H9 (cell line): ENCODE measurements at places on chromosomes 4 and X.

DNA sequence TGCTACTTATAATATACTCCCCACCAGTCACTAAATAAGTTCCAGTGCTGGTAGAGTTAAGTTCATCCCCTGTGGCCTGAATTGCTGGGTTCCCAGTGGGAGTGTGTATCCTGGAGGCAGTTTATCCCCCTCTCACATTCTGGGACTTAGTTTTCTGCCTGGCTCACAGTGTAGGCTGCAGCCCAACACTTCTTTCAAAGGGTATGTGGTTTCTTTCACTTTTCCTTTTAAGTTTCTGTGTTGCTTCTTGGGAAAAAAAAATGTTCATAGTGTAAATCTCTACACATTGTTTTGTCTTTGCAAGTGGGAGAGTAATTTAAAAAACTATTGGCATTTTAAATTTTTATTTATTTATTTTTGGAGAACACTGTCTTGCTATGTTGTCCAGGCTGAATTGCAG is 204.0 kb downstream of the CHIC1 start:
- no peak for DNase-seq

GRCh38 chr4:75844151-75844662 is 58.0 kb downstream of the PPEF2 start:
- no peak for DNase-seq

- no peak for DNase-seq
These were observed 258.7 kb downstream of the CXXC4 start for GRCh38 chr4:104235967-104236366.

DNA sequence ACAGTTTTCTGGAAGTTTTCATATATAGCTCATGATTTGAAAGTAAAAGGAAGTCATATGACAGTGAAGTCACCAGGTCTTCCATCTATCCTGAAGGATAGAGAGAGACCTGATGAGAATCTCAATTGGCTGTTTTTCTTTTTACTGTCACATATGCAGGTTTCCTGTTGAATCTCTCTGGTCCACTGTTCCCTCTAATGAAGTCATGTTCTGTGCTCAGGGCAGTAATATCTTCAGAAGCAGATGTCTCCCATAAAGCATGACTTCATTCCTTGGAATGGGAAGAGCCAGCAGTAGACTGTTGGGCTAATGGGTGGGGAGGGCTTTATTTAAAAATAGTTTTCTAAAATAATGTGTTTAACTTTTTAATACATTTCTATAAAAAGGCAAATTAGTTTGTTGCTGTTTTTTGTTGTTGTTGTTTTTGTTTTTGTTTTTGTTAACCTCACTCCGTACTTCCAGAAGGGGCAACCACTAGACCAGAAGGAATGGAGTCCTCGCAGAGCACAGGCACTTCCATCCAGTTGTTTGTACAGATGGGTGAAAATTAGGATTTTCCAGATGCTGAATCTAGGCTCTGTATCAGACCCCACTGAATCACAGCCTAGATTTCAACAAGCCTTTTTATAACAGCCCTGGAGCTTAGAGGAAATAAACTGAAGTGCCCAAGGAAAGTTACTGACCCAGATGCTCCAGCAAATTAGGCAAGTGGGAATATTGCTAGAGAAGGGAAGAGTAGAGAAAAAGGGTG is 54.2 kb downstream of the AWAT2 start:
- DNase-seq = no peak

DNA sequence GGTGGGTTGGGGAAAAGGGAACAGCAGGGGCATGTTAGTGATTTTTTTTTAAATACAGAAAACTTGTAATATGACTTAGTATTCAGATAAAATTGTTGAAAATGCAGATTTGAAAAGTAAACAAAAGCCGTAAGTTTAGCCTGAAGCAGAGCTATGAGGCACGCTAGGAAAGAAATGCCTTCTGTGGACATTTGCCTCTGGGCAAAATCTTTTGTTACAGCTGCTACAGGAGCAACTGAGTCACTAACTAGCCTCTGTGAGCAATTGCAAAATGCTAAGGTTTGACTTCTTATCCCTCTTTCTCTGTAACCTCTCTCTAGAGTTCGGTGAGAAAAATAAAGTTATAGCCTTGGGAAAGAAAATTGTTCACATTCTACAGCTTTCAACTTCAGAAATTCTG is 350.0 kb downstream of the SLC7A11 start:
- DNase-seq = no peak

DNA sequence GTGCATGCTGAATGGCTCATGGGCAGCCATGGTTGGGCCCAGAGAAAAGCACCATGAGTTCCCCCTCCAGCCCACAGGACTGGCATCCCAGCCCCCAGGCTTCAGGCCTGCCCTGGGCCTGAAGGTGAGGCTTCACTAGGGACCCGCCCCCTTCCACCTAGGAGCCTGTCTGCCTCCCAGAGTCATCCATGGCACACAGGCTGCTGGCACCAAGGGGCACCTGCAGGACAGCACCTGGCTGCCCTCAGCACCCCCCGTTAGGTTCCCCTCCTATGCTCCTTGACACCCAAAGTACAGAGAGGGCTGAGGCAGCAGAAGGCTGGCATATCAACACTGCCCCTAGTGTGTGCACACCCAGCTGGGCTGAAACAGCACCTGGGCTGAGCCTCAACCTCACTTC is 566.7 kb upstream of the PCDH7 start:
- DNase-seq = no peak

DNA sequence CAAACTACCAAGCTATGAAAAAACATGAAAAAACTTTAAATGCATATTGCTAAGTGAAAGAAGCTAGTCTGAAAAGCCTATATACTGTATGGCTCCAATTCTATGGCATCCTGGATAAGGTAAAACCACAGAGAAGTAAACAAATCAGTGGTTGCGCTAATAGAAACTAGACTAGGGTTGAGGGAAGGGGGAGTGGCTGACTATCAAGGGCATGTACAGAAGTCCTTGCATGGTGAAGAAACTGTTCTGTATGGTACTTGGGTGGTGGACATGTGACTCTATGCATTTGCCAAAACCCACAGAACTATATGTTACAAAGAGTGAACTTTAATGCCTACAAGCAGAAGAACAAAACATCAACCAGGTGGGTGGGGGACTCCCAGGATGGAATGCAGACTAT is 96.8 kb downstream of the MTMR1 start:
- DNase-seq = no peak

DNA sequence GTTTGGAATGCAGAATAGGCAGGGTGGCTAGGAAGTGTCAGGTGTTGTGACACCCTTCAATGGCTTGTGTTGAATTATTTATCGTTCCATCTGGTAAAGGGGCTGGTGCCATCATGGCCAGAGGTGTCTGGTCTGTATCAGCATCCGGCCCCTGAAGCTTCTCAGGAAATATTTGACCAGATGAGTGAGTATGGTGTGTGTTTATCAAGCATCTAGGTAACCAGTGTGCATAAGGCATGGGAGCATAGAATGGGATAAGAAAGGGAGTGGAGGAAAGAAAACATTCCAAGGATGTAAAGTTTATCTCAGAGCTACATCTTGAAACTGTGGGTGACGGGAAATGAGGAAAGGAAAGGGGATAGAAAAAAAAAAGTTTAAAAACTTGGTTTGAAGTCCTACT is 109.4 kb downstream of the KLHL4 start:
- DNase-seq = no peak

DNA sequence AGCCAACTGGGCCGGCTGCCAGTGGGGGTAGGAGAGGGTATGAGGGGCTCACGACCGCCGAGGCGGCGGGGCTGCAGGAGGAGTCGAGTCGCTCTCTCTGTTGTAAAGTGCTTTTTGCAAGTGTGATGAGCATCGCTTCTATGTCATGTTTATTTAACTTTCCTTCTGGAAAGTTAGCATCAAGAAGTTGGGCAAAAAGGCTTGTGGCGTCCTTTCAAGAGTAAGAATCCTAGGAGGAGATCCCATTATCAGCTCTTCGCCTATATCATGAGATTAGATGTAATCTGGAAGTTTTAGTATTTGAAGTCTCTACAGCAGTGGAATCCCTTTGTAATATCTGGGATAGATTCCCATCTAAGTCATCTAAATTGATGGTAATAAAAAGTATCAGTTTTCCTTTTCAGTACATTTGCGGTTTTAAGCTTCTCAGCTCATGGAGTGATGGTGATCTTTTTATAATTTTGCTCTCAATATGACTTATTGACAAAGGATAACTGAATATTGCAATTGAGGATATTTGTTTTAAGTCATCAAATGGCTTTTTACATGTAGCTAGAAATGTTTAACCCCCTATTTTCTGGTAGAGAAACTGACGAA is 1.7 kb downstream of the GALNT7 start:
- no peak for DNase-seq

DNA sequence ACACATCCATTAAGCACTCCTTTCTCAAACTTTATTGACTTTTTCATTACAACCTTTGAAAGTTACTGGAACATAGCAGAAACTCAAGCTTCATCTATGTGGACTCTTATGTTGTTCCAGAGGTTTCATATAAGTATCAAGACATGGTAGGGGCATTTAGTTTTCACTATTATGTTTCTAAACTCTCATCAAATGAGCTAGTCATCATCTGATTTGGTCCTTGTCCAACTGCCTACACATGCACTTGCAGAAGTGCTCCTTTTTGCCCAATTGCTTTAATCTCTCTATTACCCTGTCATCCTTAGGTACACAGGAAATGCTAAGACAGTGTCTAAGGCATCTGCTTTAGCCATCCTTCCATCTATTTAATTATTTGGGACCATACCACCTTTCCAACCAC is 42.2 kb upstream of the EPGN start:
- no peak for DNase-seq

DNA sequence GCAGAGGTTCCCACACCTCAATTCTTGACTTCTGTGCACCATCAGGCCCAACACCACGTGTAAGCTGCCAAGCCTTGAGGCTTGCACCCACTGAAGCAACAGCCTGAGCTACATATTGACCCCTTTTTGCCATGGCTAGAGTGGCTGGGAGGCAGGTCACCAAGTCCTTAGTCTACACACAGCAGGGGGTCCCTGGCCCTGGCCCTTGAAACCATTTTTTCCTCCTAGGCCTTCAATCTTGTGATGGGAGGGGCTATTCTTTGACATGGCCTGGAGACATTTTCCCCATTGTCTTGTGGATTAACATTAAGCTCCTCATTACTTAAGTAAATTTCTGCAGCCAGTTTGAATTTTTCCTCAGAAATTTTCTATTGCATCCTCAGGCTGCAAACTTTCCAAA is 336.6 kb downstream of the IL15 start:
- DNase-seq = no peak

DNA sequence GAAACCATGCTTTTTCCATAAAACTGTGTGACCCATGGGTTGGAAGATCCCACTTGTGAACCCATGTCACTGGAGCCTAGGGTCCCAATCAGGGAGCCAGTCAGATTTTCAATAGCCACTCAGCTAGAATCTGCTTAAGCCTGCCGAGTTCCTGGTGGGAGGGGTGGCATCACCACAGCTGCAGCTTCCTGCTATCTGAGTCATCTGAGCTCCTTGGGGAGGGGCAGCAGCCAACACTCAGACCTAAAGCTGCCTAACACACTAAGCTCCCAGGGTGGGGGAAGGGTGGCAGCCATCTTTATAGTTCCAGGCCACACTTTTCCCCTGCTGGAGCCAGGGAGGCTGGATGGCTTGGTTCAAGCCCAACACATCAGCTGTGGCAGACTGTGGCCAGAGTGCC is 350.1 kb downstream of the C4orf33 start:
- peak; percentile 46 for DNase-seq

DNA sequence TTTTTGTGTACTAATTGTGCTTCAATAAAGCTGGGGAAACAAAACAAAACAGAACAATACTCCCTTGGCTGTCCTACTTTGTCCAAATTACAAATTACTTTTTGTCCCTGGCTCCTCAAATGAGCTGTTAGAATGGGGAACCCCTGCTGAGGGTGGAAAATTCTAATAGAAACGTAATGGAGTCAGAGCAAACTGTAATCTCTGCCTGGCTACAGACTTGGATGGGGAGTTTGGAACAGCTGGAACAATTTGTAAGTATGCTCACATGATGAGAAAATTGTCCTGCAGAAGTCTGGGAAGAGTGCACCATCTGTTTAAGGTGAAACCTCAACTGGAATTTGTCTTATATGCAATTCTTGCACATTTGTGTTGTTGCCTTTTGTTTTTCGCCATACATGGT is 364.4 kb upstream of the CLNK start:
- no peak for DNase-seq

DNA sequence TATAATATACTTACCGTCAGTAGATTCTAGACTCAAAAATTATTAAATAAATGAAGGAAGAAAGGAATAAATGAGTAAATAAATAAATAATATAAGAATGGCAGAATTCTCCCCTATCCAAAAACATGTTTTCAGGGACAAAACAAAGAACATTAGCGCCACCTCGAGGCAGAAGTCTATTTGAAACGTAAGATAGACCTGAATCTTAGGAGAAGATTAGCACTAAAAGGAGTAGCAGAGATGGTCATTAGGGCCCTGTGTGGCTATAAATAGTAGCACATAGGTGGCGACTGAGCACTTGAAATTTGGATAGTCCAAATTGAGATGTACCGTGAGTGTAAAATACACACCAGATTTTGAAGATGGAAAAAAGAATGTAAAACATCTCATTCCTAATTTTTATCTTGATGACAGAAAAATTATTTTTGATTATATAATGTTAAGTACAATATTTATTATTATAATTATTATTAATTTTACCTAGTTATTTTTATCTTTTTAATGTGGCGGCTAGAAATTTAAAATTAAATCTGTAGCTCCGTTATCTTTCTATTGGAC is 24.3 kb upstream of the SRD5A3 start:
- peak; percentile 56 for DNase-seq

DNA sequence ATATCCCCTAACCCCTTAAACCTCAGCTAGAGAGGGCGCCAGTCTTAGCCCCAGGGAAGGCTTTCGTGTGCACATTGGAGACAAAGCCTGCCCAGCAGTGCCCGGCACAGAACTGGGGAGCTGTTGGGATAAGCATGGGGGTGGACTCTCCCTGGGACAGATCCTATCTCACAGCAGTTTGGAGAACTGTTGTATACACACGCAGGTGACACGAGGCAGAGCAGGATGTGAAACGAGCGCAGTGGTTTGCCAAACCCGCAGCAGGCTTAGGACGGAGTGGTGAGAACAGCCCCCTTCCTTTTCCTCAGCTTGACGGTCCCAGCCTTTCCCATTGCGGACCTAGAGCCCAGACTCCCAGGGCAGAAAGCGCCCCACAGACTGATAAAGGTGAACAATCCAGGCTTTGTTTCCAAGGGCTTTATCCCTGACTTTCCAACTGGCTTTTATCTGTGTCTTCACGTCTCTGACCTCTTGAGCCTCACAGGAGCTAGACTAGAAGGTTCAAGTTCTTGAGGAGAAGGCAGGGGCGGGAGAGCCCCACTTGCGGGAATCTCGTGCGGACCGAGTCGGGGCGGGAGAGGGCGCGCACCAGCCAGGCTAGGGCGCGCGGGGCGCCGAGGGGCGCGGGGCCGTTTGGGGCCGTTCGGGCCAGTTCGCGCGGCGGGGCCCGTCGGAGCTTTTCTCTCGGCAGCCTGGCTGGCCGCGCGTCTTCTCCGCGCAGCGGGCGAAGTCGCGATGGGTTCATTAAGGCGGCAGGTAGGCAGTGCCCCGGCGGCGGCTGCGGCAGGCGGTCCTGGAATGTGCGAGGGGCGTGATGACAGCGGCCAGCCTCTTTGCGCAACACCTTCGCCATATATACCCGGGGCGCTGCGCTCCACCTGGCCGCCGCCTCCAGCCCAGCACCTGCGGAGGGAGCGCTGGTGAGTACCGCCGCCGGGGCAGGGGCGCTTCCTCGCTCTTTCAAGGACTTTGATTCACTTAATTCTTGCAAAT is at the start of gene SLC34A2:
TSS of gene SLC34A2 (plus strand) at position 881 of the 993 bp plus-strand sequence. CDS start 6,650 bp downstream, outside the sequence.
- peak; percentile 85 for DNase-seq

GRCh38 chr4:7918981-7919380 is 20.7 kb downstream of the AFAP1 start:
- no peak for DNase-seq
